Mesothelial cell of epicardium (in vitro differentiated cells): ENCODE measurements at places on chromosomes 7 and 10.

GRCh38 chr10:13414137-13414536 lies 66.0 kb upstream of the SEPHS1 start:
- no peak for DNase-seq

DNA sequence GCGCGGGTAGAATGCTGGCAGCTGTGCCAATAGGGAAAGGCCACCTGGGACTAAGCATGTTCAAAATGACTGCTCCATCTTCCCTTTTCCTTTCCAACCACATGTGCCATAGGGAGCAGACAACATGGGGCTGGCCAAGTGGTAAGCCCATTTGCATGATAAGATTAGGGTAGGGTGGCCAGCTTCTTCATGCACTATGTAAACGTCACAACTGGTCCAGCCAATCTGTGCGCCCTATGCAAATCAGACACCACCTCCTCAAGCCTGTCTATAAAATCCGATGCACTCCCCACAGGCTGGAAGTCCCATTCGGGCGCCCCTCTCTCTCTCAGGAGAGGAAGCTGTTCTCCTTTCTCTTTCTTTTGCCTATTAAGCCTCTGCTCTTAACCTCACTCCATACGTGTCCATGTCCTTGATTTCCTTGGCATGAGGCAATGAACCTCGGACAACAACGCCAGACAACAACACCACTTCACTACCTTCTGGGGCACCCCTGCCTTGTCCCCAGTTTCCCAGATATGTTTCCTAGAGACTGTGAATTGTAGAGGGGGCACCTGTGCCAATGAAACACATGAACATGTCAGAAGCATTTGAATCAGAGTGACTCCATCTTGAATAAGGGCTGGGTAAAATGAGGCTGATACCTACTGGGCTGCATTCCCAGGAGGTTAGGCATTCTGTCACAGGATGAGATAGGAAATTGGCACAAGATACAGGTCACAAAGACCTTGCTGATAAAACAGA lies 19.1 kb upstream of the EXOC6 start:
- no peak for DNase-seq

DNA sequence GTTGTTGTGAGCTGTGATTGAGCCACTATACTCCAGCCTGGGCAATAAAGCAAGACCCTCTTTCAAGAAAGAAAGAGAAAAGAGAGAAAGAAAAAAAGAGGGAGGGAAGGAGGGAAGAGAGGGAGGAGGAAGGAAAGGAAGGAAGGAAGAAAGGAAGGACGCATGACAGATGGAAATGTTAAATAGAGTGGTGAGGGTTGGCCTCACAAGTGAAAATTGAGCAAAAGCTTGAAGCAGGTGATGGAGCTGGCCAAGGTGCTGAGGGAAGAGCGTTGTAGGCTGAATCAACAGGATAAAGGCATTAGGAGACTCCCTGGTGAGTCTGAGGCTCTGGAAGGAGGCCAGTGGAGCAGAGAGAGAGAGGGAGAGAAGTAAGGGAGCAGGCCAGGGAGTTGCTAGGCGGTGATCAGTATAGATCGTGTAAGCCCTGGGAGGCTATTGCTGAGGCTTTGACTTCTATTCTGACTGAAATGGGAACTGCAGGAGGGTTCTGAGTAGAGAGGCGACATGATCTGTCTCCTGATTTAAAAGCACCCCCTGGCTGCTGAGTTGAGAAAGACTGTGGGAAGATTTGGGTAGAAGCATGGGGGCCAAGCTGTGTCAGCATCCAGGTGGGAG lies 26.5 kb upstream of the TMEM248 start:
- no peak for DNase-seq

DNA sequence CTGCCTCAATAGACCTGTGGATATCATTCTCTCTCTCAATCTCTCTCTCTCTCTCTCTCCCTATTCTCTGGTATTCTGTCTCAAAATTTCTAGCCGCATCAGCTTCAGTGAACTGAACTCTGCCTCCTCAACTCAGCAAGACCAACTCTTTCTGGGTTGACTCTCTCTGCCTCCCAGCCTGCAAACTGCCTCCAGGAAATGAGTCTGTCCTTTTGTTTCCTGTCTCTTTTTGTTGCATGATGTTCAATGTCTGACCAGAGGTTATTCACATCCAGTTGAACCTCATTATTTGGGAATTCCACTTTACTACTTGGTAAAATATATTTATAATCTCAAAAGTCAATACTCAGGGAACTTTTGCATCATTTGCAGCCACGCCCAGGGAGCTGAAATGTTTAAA lies 682.7 kb upstream of the FZD8 start:
- no peak for DNase-seq

GRCh38 chr7:64744680-64745079 lies 49.5 kb upstream of the ZNF138 start:
- DNase-seq, result no peak

DNA sequence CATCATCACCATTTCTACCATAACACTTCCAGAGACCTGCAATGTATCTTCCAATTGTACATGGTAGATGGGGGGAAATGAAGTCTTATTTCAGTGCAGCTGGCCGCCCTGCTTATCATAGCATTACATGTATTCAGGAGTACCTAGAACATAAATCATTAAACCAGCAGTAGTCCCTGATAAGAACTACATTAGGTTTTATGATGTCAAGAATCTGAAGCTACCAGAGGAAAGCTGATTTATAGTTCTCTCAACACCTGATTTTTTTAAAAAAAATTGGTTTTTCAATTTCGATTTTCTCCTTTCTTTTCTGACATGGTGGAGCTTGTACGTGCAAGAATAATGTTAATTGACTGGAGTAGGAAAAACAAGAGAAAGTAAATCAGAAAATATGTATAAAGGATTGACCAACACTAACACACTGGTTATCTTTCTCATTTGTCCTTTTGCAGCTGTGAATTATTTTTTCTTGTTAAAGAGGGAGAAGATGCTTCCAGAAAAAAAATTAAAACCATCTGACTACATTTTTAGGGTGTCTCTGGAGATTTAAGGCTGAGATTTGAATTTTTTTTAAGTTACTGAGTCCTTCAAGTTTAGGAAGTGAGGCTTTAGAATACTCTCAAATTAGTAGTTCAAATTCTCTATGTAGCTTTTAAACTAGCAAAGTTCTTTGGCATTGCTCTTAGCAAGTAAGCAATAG lies 59.1 kb downstream of the CSTF2T start:
- DNase-seq, result no peak

DNA sequence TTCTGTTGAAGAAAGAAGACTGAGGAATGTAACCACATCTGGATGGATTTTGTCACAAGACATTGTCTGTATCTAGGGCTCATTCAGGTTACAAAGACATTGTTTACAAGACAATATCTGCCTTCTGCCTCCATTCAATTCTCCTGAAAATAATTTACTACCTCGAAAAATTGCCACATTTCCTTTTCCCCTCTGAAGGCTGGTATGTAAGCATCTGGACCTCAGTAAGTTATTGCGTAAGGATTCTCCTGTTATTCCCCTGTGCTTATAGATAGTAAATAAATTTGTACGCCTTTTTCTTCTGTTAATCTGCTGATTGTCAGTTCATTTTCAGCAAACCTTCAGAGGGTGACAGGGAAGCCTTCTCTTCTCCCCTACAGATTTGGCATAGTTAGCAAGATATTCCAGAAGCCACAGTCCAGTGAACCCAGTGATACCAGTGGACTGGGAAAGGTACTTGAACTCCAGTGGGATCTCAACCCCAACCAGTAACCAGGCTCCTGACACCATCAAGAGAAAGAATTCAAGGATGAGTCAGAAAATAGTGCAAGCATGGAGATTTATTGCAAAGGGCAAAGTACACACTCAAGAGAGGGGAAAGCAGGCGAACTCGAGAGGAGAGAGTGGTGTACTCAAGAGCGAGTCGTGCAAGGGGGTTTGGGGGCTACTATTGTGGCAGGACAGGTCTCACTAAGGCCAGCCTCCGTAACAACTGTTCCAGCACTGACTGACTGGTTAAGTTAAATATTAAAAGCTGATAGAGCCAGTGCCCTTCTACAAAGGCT lies 706.9 kb upstream of the GHITM start:
- no peak for DNase-seq

DNA sequence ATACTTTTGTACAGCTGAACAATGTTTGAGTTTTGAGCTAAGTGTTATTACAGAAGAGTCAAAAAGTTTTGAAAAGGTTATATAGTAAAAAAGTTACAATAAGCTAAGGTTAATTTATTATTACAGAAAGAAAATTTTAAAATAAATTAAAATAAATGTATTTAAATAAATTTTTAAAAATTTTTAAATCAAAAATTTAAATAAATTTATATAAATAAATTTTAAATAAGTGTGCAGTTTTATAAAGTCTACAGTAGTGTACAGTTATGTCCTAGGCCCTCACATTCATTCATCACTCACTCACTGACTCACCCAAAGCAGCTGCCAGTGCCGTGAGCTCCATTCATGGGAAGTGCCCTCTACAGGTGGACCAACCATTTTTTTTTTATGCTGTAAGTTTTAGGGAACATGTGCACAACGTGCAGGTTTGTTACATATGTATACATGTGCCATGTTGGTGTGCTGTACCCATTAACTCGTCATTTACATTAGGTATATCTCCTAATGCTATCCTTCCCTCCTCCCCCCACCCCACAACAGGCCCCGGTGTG lies 462.9 kb upstream of the ZMIZ1 start:
- DNase-seq, result no peak

DNA sequence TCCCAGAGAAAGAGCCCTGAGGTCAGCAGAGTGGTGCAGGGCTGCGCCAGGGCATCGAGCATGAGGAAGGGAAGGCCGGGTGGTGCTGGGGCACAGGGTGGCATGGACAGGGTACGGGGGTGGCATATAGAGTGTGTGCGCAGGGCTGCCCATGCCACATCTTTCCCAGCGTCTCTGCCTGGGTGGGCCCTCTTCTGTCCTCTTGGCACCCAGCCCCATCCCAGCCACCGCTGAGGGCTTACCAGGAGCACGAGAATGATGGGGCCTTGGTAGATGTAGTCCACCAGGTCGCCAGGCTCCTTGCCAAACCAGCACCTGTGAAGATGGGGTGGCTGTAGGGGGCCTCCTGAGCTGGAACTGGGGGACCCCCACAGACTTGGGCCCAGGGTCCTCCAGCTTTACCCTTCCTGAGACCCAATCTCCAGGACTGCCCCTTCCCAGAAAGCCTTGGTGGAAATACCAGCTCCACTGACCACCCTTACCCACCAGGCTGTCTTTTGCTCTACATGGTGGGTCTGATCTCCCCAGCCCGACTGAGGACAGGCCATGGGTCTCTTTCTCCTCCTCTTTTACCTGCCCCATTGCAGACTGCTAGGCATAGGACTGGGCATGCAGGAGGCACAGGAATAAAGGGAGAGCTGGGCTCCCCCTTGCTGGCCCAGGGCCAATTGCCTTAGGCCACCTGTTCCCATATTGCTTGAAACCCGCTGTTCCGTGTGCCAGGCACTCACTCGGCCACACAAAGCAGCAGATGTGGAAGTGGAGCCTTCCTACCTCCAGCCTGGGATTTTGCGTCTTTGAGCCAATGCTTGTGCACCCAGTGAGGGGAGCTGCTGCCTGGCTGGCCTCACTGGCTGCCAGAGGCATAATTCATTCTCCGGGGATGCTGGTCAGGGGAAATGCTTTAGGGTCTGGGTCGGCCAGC lies 21.7 kb downstream of the CRHR2 start:
- DNase-seq, result no peak
